ENCODE measurements at places on chromosomes 5 and 9.

DNA sequence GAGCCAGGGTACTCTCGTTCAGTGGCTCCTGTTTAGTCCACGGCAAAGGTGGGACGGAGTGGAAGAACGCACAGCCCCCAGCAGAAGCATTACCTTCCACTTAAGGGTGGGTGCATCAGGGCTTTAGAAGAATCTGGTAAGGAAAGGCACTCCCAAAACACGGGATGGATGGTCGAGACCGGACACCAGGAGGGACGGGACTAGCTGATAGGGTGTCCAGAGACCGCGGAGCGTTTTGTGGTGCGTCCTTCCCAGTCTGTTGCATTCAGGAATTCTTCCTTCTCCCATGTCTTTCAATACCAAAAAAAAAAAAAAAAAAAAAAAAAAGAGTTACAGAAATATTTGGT lies 545 bp upstream of the CTSV start:
- peak; percentile 72 for DNase-seq

- DNase-seq, result no peak
These were observed 50.3 kb downstream of the MTAP start for GRCh38 chr9:21852754-21853153.

GRCh38 chr9:37955781-37956422 lies 52.0 kb upstream of the SLC25A51 start:
- no peak for DNase-seq

DNA sequence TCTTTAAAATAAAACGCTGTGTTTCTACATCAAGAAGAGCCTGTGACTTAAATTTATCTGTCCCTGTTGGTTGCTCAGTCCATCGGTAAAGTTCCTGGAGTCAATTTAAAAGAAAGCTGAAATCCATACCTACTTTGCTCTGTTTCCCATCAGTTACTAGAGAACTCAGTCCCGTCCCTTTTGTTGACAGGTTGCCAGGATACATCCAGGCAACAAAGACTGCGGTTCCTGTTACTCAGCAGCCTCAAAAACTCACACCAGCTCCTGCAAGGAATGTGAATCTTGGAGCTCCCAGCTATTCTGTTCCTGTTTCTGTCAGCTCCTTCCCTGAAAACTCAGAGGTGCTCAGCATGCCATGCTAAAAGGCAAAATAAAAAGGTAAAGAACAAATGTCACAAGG lies at the start of gene ZNF474:
Gene ZNF474 (plus strand): TSS at position 241 of the 400 bp plus-strand sequence. CDS start 22,445 bp downstream, outside the sequence.
- DNase-seq, result peak; percentile 98

GRCh38 chr9:134632329-134632728 lies 9.3 kb upstream of the COL5A1 start:
- DNase-seq, result no peak

DNA sequence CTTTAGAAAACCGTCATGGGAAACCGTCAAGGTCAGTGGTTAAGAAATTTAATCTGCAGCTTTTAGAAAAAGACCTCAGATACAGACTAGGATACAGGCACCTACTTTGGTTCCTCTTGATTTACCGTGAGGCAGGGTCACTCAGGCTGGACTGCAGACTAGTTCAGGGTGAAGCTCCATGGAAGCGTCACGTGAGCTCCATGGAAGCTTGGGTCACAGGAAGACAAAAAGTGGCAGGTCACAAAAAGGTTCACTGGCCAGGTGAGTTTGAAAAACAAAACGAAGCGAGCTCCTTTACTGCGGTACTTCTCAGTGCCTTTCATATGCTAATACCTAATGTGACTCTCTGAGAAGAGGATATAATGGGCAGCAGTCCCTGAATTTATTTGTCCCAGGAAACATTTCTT lies 43.0 kb downstream of the PRRC2B start:
- DNase-seq, result no peak

DNA sequence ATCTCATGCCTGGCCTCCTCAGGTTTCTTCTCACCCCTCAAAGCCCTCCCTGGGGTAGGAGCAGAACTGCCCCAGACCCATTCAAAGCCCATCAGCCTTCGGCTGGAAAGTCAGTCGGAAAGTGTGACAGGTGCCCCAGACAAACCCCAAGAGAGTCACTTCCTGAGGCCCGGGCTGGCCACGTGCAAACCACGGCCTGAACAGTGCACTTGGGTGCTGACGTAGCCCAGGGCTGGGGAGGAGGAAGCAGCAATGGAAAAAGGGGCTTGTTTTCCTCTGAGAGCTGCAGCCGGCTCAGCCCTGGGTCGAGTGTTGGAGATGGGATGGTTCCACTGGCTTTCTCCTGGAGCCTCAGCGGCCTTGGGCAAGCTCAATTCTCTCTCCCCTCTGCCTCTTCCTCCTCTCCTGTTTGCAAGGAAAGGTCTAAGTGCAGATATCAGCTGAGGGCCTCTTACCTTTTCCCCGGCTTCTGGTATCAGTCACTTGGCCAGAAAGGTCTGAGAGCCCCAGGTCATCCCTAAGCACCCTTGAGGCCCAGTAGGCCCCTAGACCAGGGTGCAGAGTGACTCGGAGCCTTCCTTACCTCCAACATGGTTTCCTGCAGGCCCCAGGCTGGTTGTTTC lies 5.9 kb upstream of the EGR1 start:
- no peak for DNase-seq

DNA sequence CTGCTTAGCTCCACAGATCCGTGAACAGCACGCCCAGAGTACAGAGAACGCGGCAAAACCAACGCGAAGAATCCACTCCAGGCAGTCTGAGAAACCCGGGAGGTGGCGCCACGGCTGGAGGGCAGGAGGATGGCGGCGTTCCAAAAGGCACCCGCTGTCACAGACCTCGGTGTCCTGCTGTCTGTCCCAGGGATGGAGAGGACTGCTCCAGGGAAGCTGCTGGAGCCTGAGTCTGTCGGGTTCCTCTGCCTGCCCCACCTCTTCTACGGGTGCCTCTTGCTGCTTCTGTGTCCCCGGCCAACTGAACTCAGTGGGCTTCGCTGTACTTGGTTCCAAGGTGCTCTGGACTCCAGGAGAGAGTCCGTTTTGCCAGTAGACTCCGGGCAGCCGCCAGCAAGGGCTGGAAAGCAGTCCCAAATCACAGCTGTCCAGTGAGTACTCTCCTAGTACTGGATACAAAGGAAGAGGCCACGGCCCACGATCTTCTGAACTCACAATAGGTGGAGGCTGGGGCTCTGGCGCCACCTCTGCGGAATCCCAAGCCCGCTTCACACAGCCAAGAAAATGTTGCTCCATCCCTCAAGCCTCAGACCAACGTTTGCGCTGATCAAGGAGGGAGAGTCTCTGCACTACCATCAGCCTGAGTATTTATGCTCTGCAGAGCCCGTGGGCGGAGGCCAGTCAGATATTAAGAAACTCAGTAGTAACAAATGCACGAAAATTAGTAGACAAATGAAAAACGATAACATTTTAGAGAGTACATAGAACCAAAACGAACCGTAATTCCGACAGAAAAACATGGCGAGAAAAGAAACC lies 440 bp downstream of the ANXA2R start:
- DNase-seq, result peak; percentile 90

DNA sequence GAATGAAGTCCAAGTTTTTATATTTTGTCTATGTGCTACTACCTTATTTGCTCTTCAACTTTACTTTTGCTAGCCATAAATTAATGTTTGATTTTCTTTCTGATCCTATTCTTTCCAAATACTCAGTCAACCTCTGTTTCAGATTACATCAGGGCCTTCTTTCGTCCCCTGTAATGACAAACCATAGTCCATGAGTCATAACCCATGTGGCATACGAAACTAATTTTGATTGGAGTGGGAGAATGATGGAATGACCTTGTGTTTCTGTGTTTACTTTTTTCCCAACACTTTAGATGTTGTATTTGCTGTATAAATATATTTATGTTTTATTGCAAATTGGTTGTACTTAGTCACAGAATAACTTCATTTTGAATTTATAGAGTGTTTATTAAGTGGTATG lies 1043.1 kb downstream of the DTWD2 start:
- DNase-seq, result no peak
